Dermis blood vessel endothelial cell (primary cell): ENCODE measurements at places on chromosomes 4 and X.

GRCh38 chrX:103099691-103100090, 6.7 kb upstream of the NXF3 start:
- no peak for DNase-seq

- DNase-seq, result peak; percentile 70
Observed at GRCh38 chr4:158949099-158949498, 153.8 kb upstream of the RAPGEF2 start.

- no peak for DNase-seq
Observed at GRCh38 chrX:70973221-70973620, 42.3 kb upstream of the SLC7A3 start.

DNA sequence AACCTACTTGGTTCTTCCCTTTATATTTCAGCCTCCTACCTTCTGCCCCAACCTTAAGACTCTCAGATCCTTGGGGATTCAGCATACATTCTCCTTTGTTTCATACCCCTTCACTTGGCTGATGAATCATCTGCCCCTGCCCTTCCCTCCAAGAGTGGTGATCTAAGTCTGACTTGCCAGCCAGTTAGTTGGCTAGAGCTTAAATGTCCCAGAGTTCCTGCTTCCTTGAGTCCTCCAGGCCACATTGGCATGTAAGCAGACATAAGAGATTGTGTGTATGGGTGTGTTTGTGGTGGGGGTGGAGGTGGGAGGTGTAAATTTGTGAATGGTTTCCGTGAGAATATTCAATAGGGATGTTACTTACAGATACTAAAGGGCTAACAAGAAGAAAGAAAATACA, 3.7 kb upstream of the TEX13D start:
- no peak for DNase-seq

GRCh38 chr4:187172340-187172761, 448.7 kb upstream of the FAT1 start:
- no peak for DNase-seq

GRCh38 chr4:149690726-149691125, 124.9 kb downstream of the IQCM start:
- DNase-seq, result no peak

- DNase-seq, result no peak
Observed at GRCh38 chr4:113641025-113641431, 120.5 kb downstream of the CAMK2D start.

GRCh38 chrX:3177851-3178250, 136.6 kb downstream of the ARSF start:
- no peak for DNase-seq

DNA sequence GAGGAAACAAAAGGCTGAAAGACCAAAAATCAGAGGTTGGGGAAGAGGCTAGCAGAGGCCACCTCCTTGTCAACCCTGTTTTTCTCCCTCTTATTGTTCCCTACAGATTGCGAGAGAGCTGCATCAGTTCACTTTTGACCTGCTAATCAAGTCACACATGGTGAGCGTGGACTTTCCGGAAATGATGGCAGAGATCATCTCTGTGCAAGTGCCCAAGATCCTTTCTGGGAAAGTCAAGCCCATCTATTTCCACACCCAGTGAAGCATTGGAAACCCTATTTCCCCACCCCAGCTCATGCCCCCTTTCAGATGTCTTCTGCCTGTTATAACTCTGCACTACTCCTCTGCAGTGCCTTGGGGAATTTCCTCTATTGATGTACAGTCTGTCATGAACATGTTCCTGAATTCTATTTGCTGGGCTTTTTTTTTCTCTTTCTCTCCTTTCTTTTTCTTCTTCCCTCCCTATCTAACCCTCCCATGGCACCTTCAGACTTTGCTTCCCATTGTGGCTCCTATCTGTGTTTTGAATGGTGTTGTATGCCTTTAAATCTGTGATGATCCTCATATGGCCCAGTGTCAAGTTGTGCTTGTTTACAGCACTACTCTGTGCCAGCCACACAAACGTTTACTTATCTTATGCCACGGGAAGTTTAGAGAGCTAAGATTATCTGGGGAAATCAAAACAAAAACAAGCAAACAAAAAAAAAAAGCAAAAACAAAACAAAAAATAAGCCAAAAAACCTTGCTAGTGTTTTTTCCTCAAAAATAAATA, 179.9 kb downstream of the AR start:
- DNase-seq, result no peak
